Stimulated activated CD4-positive, alpha-beta T cell treated with anti-CD3 and anti-CD28 coated beads, Interleukin-1b, Interleukin-23, amount 100 ng/mL, for 1 hour (primary cell): ENCODE measurements at places on chromosomes 6 and 20.
A peak's percentile ranks its signal among the peaks of the same experiment; 100 is the strongest.

- DNase-seq: no peak
Observed at GRCh38 chr6:28693033-28693750, 167.5 kb downstream of the GPX5 start.

GRCh38 chr20:48703511-48704219, 124.1 kb downstream of the PREX1 start:
- DNase-seq: no peak

- DNase-seq: no peak
Observed at GRCh38 chr6:139308936-139309603, 17.3 kb upstream of the TXLNB start.

GRCh38 chr6:168756009-168756634, 315.1 kb downstream of the SMOC2 start:
- DNase-seq: no peak

DNA sequence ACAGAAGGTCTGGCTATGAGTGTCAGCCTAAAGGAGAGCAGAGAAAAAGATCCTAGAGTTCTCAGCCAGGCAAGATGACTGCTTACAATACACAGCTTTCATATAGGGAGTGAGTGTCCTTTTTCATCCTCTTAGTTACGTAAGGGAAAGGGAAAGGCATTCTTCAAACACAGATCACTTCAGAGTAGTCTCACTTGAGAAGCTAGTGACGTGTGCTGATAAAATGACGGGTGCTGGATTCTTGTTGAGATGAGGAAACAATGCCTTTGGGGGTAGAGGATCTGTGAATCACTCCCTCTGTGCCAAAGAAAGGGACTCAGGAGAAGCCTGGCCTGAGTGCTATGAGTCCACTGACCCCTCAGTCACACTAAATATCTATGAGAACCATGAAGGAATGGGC, 117.3 kb downstream of the QRSL1 start:
- DNase-seq: no peak

DNA sequence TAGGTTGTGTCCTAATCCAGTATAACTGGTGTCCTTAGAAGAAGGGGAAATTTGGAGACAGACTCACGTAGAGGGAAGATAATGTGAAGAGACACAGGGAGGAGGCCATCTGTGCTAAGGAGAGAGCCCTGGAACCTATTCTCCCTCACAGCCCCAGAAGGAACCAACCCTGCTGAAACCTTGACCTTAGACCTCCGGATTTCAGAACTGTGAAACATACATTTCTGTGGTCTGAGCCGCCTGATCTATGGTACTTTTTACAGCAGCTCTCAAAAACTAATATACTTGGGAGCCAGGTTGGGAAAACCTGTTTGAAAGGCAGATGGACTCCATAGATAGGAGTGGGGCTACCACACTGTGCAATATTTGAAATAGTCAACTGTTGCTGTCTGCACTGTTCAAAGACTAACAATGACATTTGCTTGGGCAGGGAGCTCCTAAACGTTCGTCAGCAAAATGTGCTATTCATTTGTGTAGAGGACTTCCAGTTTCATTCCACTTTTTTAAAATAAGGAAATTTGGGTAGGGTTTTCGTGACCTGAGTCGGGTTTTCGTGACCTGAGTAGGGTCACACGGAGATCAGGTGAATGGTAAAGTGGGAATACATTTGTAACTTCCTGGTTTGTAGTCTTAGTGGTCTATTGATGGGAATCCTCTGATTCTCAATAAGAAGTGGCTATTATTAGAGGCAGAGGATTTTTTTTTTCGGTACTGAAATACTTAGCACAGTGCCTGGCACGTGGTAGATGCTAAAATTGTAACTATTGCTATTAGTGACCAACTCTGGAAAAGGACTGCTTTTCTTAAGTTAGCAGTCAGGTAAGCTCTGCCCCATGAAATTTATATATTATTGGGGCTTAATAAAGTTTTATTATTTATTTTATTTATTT, 11.4 kb downstream of the TAGAP start:
- DNase-seq: no peak

- DNase-seq: no peak
Observed at GRCh38 chr20:38987777-38988176, 25.6 kb downstream of the DHX35 start.

DNA sequence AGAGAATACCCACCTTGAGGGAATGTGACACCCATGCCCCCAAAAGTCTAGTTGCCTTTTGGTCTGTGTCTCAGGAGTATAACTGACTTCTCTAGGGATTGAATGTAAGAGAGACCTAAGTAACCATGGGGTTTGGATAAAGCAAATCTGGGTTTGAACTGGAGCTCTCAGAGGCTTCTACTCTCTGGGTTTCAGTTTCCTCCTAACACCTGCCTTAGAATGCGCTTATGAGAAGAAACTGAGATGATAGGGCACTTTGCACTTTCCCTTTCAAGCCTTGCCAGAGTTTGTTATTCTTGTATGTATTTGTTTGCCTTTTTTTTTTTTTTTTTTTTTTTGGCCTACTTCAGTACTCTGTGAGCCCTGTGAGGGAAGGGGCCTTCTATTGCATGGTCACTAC, 19.4 kb downstream of the SDHAF4 start:
- DNase-seq: no peak

DNA sequence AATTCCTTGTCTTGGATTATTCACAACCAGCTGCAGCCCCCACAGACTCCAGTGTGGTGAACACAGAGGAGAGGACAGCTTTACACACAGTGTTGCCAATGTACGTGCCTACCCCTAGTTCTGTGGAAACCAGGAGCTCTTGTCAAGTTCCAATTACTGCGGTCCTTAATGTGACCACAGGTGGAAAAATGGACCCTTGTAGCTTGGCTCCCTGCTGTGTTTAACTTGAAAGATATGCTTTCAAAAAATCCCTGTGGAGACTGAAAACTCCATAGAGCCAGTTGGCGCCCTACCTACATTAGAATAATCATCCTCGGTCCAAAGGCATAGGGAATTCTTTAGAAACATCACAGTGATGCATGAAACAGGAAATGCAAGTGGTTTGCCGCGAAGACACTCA, 118.3 kb upstream of the SLC22A23 start:
- no peak for DNase-seq

DNA sequence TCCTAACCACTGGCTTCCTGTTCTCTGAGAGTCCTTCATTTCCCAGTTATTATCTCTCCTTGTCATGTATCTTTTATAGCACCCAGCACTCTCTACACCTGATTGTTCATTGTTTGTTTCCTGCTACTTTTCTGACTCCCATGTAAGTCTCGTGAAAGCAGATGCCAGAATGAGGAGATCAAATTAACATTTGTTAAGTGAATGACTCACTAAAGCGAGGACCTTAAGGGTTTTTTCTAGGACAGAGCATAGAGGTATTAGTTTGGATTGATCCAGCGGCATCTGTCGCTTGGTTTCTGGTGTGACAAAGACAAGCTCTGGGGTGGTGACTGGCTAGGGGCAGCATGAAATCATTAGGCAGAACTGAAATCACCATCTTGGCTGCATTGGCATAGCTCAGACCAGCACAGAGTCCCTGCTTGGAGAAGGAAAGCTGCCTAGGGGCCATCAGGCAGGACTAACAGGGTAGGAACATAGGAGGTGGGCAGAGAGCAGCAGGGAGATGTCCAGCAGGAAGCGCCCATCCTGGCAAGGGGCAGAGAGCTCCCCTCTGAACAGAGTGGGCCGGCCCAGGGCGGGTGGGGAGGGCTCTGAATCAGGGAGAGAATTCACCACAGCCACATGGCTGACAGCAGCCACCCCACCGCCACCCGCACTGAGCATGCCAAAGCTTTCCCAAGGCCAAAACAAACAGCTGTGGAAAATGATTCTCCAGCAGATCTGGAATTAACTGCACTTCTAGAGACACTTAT, 97.1 kb upstream of the CEP85L start:
- DNase-seq: no peak

DNA sequence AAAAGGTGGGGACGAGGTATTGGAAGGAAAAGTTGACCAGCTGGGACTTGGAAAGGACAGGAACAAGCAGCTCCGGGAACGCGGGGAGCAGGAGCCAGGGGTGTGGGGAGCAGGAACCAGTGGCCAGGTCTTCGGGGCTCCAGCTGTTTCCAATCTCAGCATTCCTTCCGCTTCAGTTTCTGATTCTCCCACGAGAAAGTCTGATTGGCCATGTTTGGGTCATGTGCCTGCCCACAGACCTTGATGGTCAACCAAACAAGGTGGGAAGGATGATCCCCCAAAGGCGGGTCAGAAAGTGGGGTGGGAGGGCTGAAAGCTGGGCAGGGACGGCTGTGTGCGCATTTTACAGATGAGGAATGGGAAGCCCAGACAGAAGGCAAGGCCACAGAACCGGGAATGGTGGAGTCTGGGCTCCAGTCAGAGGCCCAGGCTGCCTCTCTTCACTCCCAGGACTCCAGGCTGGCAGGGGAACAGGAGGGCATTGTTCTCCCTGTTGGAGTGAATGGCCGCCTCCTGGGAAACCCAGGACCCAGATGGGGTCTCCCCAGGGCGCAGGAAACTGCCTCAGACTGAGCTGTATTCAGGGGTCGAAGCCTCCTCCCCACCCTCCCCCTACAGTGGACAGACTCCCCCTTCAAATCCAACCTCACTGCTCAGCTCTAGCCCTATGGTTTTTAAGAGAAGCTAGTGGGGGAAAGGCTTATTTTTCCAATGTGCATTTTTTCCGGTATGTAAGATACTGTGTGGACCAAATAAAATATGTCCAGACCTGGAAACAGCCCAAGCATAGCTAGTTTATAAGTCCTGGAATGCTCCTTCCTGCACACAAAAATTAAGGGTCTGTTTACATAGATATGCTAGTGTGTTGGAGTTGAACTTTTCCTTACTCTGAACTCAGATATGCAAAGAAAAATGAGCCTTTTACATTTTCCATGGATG, 12.2 kb upstream of the PTGIS start:
- DNase-seq: no peak

DNA sequence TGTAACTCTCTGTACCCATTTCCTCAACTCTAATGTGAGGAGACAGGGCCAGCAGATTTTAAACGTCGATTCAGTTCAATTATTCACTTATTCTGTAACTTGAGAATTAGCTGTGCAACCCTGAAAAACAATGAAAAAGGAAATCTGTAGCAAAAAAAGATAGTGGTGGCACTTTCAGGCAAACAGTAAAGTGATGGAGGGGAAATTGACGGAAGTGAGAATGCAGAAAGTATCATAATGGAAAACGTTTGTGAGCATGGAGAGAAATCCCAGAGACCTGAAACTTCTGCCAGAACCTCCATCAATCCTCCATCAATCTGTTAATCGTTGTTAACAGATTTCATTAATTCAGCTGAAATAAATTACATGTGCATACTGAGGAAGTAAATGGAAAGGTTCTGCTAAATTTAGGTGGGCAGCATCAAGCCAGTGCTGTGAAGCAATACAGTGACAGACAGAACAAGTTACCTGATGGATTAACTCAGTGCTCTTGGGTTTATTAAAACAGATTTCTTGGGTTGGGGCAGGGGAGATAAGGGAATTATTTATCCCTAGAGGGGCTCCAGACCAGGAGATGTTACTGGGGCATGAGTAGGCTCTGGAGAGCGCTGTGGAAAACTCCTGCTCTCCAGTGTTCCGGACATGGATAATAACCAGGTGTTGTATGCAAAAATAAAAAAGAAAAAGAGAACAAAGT, 17.5 kb downstream of the KIZ start:
- DNase-seq: no peak

DNA sequence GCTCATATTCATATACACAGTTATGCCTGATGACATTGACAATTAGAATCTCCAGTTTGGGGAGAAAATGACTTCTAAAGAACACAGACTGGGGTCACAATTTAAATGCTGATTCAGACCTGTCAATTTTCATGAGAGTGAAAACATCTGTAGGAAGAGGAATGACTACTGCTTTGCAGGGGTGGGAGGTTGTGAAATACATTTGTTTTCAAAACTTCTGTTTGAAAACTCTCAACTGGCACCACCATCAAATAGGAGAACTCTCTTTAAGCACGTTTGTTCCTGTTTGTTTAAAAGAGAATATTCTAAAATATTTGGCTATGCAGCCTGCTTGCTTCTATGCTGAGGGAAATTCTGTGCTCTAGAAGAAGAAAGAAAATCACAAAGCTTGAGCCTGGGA, 50.8 kb upstream of the ADGRF5 start:
- DNase-seq: no peak

DNA sequence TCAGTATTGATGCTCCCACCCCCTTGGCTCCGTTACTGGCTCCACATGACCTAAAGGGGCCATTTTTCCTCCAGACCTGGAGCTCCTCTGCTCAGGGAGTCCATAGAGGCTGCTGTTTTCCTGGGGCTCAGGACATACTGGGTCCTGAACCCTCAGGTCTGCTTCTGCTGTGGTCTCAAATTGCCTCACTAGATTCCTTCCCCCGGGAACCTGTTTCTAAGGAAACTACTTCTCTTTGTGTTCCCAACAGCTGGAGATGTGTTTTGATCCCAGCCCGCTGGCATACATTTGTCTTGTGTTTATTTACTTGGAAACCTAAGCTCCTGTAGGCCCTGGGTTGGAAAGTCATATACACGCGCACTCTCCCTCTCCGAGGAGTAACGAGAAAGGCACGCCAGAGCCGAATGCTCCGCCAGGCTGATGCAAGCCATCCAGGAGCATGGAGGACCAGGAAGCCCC, 222.8 kb downstream of the UST start:
- DNase-seq: no peak

- no peak for DNase-seq
Observed at GRCh38 chr6:123089226-123089625, 93.2 kb downstream of the CLVS2 start.

GRCh38 chr6:52576392-52577021, 353 bp downstream of the TRAM2 start:
- no peak for DNase-seq

DNA sequence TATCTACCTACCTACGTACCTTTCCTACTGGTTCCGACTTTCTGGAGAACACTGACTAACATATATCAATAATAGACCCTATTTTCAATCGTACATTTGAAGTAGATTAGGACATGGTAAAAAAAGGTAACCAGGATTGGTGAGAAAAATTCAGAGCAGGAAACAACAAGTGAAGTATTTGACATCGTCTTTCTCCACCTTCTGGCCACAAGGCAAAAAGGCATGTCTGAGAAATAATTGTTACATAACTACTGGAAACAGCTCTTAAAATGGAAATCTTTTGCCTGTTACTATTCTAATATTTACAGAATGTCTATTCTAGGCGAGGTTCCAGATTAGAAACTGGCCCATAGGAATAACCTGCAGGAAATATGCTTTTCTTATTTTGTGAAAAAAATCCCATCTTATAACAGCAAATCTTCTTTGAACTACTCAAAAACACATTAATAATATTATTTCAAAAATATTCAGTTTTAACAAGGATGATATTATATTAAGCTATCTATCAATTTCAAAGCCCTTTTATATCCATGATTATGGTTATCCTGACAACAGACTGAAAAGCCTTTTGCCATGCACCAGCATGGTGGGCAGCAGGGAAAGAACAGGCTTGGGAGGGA, 80.8 kb downstream of the RCAN2 start:
- DNase-seq: no peak

GRCh38 chr6:82248273-82248735, 760 bp upstream of the IBTK start:
- no peak for DNase-seq

- peak; percentile 27 for DNase-seq
Observed at GRCh38 chr6:167079853-167080297, 43.0 kb upstream of the CCR6 start.
